CD4-positive, alpha-beta T cell treated with Interleukin-4 for 4 hours (primary cell): ENCODE measurements at places on chromosomes 1 and 21.

DNA sequence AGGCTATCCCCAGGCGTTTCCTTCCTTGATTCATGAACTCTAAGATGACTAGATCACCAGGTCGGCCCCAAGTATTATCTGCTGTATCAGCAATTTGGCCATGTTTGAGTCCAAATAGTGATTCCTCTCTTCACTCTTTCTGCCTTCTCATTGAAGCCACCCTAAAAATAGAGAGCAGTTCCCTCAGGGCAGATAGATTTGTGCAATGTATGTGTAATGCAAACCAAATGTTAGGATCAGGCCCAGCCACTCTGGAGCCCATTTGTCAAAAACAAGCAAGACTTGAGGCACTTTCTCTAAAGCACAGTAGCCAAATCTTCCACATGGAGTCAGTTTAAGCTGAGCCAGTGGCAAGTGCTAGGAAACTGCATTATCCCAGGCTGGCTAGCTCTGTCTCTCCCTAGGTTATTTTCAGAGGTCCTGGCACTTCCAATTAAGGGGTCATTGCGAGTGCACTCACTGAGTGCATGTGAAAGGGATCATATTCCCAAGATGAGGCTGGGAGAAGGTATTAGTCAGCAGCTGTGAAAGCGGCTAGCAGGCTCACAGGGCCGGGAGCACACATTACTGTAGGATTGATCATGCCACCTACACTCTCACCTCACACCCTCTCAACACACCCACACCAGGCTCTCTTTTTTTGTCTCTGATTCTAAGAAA, 97.9 kb upstream of the RAB3GAP2 start:
- DNase-seq = no peak

DNA sequence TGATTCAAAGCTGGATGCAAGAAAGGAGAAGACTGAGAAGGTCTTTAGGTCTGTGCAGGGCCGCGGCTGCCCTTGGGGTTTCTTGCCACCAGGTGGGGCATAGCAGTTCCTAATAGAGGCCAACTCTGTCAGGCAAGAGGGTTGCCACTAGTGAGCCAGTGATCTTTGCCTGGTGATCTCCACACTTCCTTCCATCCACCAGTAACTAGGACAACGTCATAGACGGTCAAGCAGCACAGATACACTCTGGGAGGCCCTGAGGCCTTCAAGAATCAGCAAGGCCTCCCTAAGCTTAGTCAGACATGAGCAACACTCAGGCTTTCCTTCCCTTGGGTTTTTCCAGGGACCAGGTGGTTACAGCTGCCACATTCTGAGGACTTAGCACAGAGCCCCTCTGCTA, 32.9 kb upstream of the ATP2B4 start:
- peak; percentile 62 for DNase-seq

- DNase-seq = no peak
Observed at GRCh38 chr1:48115835-48116234, 106.7 kb upstream of the SLC5A9 start.

DNA sequence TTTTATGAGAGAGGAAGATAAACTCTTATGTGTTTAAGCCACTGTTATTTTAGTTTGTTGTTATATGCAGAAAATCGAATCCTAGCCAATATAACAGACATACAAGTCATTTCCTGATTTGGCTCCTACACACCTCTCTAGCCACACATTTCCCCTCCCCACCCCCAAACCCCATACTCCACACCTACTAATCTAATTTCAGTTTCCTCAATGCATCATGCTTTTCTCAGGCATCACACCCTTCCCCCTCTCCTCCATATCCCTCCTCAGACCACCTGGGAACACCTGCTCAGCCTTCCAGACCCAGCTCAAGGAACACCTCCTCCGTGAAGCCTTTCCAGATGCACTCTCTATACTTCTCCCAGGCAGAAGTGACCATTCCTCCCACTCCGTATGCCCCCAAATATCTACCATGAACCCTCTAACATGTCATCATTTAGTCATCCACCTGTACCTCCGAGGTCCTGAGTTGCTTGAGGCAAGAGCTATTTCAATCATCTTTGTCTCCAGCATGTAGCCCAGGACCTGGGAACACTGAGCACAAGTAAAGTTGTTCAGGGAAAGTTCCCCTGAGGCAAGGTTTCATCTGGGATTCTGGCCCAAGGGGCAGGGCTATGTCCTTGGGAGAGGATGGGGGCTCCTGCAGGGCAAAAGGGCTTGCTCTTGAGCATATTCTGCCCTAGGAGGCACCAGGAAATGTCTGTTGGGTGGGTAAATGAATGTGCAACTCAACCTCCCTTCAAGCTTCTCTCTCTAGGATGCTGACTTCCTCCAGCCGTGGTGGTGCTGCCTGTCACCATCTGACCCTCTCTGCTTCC, 126.8 kb downstream of the HIVEP3 start:
- DNase-seq = peak; percentile 45

DNA sequence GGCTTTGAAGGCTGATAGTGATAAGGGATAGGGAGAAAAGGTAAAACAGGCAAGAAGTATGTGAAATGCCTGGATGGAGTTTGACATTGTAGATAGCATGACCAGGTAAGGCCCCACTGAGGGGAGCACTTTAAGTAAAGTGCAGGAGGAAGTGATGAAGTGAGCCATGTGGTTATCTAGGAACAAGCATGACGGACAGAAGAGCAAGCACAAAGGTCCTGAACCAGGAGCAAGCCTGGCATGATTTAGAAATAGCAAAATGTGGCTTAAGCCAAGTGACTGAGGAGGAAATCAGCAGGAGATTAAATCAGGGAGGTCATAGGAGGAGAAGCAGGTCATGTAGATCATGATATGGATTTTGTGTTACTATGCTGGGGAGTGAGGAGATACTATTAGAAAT, 129.2 kb downstream of the GLUL start:
- no peak for DNase-seq

- DNase-seq = peak; percentile 15
Observed at GRCh38 chr21:38804030-38804788, 1.5 kb upstream of the ETS2 start.

GRCh38 chr1:54742282-54742681, 22.0 kb downstream of the PARS2 start:
- no peak for DNase-seq

DNA sequence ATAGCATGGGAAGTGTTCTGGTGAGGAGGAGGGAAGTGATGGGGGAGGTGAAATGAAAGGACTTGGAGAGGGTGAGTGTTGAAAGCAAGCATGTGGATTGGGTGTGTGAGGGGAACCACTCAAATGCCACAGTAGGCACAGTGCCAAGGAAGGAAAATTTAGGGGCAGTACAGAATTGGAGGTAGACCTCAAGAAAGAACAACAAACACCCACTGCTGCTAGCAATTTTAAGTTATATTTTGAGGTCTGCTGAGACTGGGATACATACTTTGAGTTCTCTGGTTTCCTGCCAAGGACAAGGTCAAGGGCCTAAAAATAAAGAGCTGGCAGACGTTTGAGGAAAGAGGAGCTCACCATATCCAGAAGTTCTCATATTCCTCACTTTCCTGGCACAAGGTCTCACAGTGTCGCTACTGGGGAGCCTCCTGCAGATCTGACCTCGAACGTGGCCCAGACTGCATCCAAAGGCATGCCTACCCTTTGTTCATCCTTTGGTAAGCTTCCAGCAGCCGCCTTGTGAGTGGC, 104.0 kb downstream of the BRINP2 start:
- no peak for DNase-seq

GRCh38 chr1:26913754-26914619, at the start of gene NR0B2:
NR0B2 (minus strand) TSS chr1:26913975; CDS start chr1:26913940, 35 bp downstream.
- no peak for DNase-seq

DNA sequence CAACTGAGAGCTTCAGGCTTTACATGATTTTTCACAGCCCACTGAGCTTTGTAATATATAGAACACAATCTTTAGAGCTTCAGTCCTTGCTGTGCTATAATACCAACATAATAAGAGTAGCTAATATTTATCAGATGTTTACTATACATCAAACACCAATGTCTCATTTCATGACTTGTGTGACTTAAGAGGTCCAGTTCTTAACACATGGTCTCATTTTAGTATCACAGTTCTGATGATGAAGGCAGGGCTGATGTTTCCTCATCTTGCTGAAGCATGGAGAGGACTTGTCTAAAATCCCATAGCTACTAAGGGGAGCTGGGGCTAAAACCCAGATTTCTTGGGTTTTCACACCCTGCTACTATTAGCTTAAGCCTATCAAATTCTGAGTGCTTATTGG, 5.5 kb downstream of the MTR start:
- DNase-seq = no peak

- DNase-seq = no peak
Observed at GRCh38 chr1:164757625-164758024, 198.6 kb downstream of the PBX1 start.

- DNase-seq = no peak
Observed at GRCh38 chr1:188670837-188671236, 1806.8 kb downstream of the BRINP3 start.

GRCh38 chr1:173181791-173182190, 25.3 kb downstream of the TNFSF4 start:
- no peak for DNase-seq

DNA sequence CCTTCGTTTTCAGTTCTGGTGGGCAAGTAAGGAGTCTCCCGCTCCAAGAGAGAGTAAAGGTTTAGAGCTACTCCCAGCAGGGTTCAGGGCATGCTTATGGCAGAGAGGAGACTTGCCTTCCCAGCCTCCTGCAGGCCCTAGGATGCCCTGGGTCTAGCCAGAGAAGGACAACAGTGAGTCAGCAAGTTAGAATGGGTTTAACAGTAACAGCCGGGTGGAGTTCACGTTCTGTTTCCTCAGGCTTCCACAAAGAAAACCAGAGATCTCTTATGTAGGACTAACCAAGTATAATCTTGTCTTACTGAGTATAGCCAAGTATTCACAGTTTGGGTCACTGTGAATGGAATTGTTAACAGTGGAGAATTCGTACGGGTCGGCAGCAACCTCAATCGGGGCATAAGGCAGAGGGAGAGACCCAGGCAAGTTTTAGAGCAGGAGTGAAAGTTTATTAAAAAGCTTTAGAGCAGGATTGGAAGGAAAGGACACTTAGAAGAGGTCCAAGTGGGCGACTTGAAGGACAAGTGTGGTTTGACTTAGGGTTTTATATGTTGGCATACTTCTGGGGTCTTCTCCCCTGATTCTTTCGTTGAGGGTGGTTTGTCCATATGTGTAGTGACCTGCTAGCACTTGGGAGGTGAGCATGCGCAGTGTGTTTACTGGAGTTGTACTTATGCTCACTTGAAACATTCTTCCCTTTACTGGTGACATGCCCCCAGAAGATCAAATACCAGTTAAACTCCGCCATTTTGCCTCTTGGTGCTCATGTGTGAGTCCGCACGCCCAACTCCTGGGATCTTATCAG, 4.5 kb downstream of the OVAAL start:
- DNase-seq = no peak

DNA sequence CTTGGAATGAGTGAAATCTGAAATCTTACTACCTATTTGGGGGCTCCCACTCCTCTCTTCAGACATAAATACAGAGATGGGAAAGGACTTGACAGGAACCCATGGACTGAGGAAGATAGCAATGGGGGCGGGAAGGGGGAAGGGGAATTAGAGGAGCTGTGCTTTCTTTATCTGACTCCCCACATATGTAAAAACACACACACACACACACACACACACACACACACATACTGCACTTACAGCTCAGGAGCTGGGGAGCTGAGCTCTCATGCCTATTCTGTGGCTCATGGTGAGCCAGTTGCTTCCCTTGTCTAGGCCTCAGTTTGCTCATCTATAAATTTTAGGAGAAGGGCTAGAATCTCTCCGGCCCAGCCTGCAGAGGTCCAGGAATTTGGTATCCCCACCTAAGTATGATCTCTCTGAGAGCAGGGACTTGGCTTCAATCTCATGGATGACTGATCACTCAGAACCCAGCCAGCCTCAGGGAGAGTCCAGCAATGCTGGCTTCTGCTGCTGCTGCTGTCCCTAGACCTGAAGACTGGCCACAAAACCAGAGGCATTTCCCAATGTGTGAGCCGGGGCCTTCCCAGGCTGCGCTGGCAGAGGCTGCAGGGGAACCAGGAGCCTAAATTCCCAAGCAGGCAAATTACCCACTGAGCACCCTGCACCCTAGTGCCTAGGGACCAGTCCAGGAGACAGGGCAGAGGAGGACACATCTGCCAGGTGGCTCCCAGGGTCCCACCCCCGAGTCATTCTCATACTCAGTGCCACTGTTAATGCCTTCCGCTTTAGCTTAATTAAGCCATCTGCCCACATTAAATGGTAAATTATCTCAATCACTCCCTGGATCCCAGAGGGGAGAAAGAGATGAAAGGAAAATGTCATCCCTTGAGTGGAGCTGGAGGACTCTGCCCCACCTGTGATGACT, 57.5 kb upstream of the RBM15 start:
- no peak for DNase-seq

- DNase-seq = peak; percentile 13
Observed at GRCh38 chr1:205344066-205344928, 12.4 kb downstream of the KLHDC8A start.

DNA sequence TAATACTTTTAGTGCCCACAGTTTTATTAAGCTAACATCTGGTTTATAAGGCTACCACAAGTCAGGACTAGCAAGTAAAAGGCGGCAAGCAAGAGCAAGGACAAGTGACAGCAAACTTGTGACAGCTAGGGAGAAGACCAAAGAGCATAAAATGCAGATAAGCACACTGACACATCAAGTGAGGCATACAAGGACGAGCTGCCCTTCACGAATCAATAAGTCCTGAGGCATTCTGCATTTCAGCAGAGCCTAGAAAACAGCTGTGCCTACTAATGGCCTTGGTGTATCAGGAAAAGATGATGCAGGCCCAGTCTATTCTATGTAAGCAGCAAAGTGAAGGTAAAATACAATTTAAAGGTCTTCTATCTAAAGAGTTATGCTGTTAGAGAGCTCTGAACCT, 74.8 kb downstream of the KRTAP19-8 start:
- DNase-seq = no peak

DNA sequence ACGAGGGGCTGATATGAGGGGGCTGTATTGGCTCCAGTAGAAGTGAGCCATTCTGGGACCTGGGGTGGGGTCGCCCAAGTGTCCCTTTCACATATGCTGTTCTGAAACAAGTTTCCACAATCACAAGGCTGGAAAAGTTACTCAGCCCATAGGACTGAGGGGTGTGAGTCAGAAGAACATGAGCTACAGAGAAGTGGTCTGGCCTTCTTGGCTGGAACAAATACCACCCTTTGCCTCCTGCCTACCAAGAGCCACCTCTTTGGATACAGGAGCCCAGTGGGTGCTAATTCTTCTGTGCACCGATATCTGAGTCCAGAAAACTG, 42.4 kb downstream of the MEF2D start:
- no peak for DNase-seq

- no peak for DNase-seq
Observed at GRCh38 chr1:53316766-53317581, 10.9 kb downstream of the LRP8 start.
